AG08395 (cell line): ENCODE measurements at places on chromosomes 3 and 15.

DNA sequence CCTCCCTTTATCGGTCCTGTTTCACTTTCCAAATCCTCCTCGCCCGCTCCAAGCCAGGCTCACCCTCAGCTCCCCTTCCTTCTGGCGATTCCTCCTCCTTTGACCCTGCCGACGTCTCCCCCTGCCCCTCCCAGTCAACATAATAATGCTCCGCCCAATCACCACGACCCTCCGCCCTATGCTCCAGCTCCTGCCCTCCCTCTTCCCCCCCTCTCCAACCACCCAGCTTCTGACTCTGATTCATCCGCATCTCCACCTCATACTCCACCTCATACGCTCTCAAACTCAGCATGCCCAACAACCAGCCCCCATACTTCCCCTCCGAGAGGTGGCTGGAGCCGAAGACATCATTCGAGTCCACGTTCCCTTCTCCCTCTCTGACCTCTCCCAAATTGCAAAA is 7.1 kb upstream of the AADAC start:
- DNase-seq, result no peak

GRCh38 chr3:10857235-10857634 is 41.2 kb downstream of the SLC6A11 start:
- DNase-seq, result no peak

DNA sequence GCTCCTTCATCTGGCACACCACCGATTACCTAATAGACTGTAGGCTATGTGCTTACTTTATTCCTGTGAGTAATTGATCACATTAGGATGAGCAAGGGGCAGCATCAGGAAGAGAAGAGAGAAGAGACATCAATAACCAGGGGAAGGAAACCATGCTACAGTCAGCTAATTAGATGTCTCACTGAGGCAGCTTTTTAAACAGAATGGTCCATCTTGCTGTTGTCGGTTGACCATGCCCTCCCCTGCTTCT is 278.4 kb downstream of the RPLP1 start:
- DNase-seq, result no peak

DNA sequence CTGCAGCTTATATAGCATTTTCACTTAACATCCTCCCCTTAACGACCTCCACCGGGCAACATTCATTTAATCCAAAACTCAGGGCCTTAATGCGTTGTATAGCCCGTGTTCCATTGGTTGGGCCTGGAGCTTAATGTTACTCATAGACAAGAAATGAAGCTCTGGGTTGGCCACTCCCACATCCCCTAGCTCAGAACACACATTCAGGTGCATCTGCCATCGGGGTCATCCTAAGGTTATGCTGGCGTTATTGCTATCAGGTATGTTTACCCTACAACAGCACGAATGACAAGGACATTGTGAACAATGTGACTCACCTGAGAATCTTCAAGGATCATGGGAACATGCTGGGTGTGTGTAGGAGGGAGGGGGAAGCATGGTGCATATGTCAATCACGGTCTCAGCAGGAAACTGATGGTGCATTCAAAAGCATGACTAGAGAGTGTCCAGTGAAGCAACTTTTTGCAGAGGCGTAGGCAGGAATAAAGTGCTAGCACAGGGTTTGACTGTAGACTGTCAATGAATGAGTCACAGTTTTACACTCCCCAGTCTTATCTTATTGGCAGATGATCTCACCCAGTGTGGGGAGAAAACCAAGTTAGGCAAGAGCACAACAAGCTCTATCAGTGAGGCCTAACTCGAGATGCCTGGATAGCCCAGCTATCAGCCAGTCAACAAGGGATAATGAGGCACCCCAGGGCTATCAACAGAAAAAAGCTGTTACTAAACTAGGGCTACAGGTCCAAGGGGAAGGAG is 402.1 kb upstream of the MCTP2 start:
- peak; percentile 76 for DNase-seq

GRCh38 chr15:60128000-60128376 is 123.9 kb downstream of the FOXB1 start:
- DNase-seq, result peak; percentile 28

DNA sequence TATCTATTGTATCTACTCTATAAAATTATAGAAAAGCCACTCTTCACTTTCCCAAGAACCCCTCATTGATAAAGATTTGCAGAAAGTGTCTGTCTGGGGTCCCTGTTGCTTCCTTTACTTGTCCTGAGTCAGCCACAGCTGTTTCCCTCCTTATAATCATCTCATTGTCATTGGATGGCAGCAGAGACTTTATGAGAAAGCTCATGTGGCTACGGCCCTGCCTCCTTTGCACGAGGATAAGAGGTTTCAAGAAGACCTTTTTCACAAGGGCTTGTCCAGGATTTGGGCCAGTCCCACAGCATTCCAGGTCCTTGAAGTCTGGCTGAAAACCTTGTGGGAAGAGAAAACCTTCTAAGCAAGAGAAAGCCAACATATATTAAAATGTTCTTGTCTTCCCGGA is 41.9 kb upstream of the THBS1 start:
- DNase-seq, result no peak

DNA sequence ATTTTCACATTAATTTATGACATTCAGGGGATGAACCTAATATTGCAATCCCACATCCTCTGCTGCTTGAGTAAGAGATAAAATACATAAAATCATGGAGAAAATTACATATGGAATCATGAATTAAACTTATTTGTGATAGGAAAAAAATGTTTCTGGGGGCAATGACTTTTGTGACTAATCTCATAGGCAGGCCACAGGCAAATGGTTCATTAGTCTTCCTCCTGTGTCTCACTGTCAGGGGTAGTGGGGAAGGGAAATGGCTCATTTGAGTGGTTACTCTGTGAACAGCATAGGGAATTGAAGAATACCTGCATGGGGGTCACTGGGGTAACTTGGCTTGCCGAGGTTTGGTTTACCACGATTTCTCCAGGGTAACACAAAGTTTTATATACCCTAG is 72.0 kb downstream of the TFG start:
- peak; percentile 28 for DNase-seq

GRCh38 chr3:36482256-36482655 is 102.0 kb downstream of the STAC start:
- no peak for DNase-seq

GRCh38 chr3:49471856-49472495 is 1.9 kb downstream of the DAG1 start:
- no peak for DNase-seq

DNA sequence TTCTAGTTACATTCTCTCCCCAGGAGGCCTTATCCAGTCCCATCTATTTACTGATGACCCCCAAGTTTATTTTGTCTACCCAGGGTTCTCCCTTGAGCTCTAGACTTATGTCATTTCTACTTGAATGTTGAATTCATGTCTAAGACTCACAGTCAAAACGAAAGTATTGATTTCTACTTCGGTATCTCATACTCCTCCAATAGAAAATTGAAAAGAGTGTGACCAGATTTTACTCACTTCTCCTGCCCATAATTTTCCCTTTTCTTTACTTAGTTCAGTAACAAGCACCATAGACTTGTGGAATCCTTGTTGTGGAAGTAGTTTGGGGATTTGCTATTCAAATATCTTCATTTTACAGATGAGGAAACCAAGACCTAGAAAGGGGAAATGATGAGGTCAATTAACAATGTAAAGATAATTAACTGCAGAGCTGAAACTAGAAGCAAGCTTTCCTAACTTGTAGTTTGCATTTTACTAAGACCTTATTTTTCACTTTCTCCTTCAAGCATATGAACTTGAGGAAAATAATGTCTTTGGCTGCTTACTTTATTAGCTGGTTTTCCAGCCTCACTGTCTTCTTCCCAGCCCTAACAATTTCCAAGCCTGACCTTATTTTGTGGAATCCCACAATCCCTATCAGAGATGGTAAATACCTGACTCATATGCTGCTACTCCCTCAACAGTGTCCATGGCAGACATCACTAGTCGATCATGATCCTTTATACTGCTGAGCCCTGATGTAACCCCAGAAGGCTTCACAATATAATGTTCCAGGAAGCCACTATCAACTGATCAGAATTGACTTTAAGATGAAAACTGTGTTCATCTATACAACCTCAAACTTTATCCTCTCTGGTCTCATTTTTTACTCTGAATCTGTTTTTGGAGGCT is 123.9 kb upstream of the AGBL1 start:
- DNase-seq, result no peak

- DNase-seq, result no peak
Observed at GRCh38 chr3:168696051-168696450, 600.3 kb upstream of the GOLIM4 start.

DNA sequence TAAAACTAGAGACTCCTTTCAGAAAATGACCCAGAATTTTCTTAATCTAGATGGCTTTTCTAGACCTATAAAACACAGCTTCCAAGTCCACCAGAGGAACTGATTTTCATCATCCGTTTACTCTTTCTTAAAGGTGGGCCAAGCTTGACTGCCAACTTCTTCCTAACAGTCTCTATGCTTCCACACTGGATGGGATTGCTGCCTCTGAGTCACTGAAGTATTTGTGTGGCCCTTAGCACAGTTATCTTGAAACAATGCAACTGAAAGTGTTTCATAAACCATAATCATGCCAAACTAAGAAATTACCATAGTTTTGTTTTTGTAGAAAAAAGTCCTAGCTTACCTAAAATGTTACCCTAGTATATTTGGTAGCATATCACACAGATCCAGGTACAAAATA is 985.7 kb downstream of the TUSC7 start:
- peak; percentile 39 for DNase-seq

GRCh38 chr3:52265387-52265786 is 13.1 kb downstream of the WDR82 start:
- DNase-seq, result no peak

DNA sequence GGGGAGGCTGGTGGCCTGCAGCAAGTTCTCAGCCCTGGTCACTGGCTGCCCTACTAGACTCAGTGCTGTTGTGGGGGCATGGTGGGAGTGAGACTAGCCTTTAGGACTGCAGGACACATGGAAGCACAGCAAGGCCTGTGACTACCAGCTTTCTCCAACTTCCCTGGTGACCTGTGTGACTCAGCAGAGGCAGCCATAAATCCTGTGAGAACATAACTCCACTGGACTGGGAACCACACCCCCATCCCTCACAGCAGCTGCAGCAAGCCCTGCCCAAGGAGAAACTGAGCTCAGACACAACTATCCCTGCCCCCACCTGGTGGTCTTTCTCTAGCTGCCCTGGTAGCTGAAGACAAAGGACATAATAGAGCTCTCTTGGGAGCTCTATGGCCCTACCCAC is 111.3 kb downstream of the DCLK3 start:
- DNase-seq, result peak; percentile 27

- no peak for DNase-seq
Observed at GRCh38 chr3:52555056-52555455, 18.7 kb downstream of the UQCC5 start.

DNA sequence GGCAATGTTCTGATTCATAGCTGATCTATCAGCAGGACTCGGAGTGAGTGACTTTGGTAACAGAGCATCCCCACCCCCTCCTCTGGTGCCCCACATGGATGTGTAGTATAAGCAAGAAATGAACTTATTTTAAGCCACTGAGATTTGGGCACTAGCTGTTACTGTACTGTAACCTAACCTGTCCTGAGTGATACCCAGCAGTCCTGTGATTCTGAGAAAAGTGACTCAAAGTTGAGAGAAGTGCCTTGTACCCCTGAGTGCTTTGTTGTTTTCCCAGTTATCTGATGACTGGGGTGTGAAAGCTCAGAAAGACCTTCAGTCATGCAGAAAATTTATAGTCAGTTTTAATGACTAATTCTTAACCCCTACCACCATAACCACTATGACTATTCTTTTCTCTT is 439.9 kb upstream of the RBMS3 start:
- no peak for DNase-seq

GRCh38 chr15:86526938-86527690 is 447.4 kb downstream of the AGBL1 start:
- no peak for DNase-seq

GRCh38 chr15:59413577-59413976 is 24.4 kb upstream of the FAM81A start:
- no peak for DNase-seq

DNA sequence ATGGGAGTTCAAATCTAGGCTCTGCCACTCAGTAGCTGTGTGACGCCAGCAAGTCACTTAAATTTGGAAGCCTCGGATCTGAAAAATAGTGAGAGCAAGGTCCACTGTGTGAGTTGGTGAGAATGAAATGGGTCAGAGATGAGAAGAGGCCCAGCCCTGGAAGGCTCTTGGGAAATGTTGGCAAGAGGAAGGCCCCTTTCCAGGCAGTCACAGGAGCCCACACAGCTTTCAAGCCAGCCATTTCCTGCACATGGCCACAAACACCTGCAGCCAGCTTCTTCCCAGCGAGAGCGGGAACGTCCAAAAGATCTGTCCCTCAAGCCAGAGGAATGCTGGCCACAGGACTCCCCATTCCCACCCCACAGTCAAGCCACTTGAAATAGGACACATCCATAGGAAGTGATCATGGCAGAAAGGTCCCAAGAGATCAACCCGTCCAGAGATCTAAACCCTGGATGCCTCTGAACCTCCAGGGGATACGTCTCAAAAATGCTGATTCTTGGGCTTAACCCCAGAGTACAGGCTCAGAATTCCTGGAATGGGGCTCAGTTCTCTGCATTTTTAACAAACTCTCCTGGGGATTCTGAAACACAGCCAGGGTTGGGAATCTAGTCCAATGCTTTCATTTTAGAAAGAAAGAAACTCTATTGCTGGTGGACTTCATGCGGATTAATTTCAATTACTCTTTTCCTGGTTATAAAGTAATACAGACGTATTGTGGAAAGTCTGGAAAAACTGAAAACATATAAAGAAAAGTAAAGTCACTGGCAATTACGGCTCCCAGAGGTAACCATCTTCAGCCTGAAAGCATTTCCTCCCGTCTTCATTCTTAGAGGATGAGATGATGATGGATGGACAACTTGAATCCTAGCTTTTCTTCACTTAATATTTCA is 35.9 kb downstream of the NTRK3 start:
- DNase-seq, result no peak

DNA sequence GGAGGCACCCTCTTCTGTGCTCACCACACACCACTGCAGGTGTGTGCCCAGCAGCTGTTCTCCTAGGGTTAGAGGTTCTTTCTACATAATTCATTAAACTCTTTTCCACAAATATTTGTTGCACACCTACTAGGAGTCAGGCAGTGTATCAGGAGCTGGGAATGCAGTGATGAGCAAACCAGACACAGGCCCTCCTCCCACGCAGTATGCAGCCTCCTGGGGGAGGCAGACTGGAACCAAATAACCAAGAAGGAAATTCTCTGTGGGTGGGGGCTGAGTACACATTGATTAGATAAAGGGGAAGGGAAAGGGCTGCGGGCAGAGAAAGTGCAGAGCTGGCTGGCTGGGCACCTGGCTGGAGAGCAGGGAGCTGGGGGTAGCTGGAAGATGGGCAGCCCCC is 18.5 kb upstream of the C3orf22 start:
- peak; percentile 1 for DNase-seq

DNA sequence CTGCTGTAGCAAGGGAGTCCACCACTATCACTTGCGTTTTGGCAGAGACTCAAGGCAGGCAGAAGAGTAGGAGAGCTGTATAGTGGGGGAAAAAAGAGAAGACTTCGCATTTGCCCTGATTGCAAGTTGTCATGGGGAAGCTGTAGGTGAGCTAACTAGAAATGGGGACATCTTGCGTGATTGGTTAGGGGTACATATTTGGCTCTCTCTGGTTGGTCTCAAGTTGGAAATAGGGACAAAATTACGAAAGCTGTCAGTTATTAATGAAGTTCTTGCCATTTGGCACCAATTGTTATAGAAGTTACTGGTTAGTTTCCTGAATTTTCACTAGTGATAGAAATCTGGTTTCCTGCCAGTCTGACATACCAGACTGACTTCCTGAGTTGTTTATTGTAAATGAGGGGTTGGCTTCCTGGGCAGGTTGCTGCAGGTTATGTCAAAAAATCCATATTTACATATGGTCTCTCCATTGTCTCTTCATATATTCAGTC is 8.2 kb upstream of the SENP7 start:
- DNase-seq, result no peak
